ENCODE measurements at places on chromosomes 12 and 14. TPM values are rescaled to one million over a fixed set of nuclear protein-coding genes. Genes with fewer than 3 reads are reported as not detected.

The DIO3 gene
- 0.47 TPM for total RNA-seq

The SETD3 gene
- total RNA-seq, result 67.7 TPM

The OR6C70 gene
- total RNA-seq, result not detected

The OR6C2 gene
- total RNA-seq, result 1.2 TPM

The ZFC3H1 gene
- total RNA-seq, result 72.1 TPM

The CD9 gene
- 427 TPM for total RNA-seq

The VRTN gene
- total RNA-seq, result not detected

The TCHP gene
- total RNA-seq, result 20.8 TPM

The SLC25A47 gene
- total RNA-seq, result not detected

The CLEC4D gene
- not detected for total RNA-seq

The LBHD2 gene
- not detected for total RNA-seq

DNA sequence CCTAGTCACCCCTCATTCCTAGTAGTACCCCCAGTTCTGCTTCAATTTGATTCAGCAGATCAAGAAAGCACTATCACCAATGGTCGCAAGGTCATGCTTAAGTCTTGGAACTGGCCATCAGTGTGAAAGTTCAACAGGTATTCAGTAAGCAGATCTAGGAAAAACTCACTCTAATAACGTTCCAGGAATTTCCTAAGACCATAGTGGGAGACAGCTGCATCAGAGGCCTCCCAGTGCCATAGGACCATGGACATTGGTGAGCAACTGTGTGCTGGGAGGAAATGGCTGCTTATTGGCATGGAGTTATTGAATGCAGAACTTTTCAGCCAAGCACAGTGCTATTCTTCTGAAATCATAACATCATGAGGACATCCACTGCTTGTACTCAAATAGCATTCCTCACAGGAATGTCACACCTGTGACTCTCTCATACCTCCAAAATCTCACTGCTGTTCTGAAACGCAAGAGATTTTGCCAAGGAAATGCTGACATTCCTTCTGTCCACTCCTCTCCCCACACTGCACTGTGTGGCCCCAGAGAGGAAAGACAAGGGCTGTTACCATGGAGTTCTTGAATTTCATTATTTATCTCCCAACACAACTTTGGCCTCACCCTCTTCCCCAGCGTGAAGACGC lies 30.9 kb upstream of the MDM2 start:
- no peak for DNase-seq

GRCh38 chr14:55141825-55142224 lies 12.8 kb downstream of the LGALS3 start:
- no peak for DNase-seq

GRCh38 chr12:29547864-29548263 lies 50.4 kb upstream of the OVCH1 start:
- no peak for DNase-seq

DNA sequence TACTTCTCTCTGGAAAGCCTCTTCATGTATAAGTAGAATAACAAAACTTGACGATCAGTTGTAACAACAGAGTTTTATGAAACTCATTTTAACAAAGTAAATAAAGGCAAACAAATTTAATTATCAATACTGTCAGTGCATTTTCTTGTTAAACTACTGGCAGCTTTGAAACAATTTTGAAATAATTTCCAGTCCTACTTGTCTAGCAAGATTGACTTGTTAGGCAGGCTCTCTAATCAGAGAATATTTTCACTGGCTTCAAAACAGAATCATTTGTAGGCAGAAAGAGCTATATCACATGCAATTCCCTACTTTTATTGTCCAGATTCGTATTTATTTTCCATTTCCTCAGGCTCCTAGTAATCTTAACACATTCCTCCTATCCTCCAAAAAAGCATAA lies 45.9 kb upstream of the SLC6A13 start:
- DNase-seq, result no peak

- DNase-seq, result no peak
Measured at GRCh38 chr12:43807386-43807785, 1.3 kb upstream of the TWF1 start.

DNA sequence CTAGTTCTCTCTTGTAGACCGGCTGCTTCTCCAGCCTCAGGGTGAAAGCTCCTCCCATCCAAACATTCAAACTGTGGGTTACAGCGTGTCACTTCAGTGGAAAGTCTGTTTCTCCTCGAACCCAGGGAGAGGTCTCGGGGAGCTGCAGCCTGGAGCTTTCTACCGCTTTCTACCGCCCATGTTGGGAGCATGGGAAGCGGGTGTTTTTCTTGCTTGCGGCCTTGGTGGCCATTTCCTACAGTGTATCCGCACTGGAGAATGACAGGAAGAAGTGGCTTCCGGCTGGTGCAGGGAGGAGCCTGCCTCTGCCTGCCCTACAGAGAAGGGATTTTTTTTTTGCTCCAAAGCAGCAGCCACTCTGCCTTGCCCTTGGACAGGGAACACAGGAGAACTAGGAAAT lies 21.2 kb downstream of the ZFP36L1 start:
- no peak for DNase-seq

DNA sequence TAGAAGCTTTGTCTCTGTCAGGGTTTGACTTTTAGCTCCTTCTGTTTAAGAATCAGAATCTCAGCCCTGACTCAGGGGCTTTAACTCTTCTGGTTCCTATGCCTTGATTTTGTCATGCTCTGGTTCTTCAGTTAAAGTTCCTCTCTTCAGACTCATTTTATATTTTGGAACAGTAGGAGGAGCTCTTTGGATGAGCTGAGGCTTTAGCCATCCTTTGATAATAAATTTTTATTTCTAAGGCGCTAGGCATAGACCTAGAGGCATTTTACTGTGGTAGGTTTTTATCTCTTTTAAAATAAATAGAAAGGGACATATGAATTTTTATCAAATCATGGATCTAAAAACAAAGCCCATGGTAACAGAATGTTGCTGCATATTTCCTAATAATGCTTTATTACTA lies 51.7 kb downstream of the ATP23 start:
- no peak for DNase-seq

- DNase-seq, result no peak
Measured at GRCh38 chr12:116459916-116460663, 99.1 kb upstream of the MAP1LC3B2 start.

DNA sequence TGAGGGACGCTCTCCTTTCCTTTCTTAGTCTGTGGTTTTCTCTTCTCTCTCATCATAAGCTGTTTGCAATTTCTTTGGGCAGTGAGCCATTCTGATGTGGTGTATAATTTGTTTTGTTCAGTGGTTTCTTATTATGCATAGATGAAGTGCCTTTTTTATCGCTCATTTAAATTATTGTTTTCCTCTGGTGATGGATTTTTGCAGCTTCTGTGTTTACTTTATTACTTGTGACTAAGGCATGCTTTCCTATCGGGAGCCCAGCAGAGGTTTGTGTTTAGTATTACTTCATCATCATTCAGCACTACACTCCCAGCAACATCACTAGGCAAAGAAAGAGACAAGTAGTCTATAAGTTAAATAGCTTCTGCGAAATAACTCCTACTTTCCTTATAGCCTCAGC lies 586.6 kb upstream of the NOVA1 start:
- no peak for DNase-seq

GRCh38 chr14:55893705-55894104 lies 224.5 kb upstream of the PELI2 start:
- no peak for DNase-seq

- no peak for DNase-seq
Measured at GRCh38 chr12:31524791-31525495, 66.0 kb downstream of the DENND5B start.

DNA sequence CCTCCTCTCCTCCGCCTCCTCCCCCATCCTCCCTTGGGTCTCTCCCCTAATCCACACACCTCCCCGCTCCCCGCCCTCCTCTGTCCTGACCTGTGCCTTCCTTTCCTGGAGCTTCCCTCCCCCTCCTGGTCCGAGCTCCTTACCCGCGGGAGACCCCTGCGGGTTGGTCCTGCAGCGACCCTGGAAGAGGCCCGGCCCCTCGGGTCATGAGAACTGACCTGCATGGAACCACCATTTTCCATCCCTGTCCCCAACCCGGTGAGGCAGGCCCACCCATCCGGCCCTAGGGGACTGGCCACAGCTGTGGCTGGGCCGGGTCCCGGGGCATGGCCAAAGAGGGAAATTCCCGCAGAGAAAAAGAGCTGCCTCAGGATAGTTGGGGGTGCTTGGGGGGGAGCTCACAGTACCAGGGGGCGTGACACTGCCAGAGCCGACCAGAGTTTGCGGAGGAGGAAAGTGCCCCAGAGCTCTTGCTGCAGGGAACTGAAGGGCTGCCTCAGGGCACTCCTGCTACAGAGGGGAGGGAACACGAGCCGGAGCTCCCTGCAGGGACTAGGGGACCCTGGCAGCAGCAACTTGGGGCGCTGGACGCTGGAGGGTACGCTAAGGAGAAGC lies 613 bp downstream of the ARHGEF40 start:
- peak; percentile 69 for DNase-seq

DNA sequence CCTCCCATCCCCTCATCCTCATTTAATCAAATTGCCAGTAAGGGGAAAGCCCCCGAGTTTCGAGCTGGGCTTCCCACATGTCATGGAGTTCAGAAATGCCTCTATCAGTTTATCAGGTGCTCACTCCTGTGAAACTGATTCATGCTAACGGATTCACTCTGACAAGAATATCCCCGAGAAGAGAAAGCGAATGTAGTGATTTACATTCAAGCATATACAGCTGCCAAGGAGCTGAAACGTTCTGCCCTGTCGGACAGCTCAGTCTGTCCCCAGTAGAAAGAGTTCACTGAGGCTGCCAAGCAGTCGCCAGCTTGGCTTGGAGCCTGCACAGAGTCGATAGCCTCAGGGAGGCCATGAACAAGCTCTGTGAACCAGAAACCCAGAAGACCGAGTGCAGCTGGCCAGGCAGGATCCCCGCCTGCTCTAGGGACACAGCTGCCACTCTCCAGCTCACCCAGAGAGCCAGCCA lies 88.4 kb downstream of the TMCC3 start:
- DNase-seq, result no peak

- DNase-seq, result no peak
Measured at GRCh38 chr12:109461049-109461845, 15.9 kb downstream of the KCTD10 start.

DNA sequence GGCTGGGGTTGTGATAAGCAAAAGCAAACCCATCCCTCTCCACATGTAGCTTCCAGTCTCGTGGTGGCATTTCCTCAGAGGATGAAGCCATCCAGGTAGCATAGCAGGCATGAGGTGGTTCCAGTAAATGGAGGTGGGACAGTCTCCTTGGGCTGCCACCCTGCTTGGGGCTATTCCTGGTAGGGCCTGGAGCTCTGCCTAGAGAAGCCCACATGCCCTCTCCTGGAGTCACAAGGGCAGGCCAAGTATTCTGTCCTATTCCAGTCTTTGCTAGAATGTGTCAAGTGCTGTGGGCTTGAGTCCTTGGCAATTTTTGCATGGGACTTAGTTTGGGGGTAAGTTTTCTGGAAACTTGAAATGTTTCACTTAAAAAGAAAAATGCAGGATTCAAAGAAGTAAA lies 469.9 kb downstream of the DPF3 start:
- DNase-seq, result no peak

DNA sequence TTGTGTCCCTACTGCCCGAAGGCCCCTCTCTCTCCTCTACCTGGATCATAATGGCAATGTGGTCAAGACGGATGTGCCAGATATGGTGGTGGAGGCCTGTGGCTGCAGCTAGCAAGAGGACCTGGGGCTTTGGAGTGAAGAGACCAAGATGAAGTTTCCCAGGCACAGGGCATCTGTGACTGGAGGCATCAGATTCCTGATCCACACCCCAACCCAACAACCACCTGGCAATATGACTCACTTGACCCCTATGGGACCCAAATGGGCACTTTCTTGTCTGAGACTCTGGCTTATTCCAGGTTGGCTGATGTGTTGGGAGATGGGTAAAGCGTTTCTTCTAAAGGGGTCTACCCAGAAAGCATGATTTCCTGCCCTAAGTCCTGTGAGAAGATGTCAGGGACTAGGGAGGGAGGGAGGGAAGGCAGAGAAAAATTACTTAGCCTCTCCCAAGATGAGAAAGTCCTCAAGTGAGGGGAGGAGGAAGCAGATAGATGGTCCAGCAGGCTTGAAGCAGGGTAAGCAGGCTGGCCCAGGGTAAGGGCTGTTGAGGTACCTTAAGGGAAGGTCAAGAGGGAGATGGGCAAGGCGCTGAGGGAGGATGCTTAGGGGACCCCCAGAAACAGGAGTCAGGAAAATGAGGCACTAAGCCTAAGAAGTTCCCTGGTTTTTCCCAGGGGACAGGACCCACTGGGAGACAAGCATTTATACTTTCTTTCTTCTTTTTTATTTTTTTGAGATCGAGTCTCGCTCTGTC lies 1.8 kb downstream of the INHBE start:
- DNase-seq, result no peak

GRCh38 chr14:90553921-90554336 lies 157.1 kb downstream of the CALM1 start:
- DNase-seq, result no peak

- DNase-seq, result no peak
Measured at GRCh38 chr12:107431942-107432341, 253.7 kb upstream of the PWP1 start.

- no peak for DNase-seq
Measured at GRCh38 chr14:70919774-70920173, 12.5 kb downstream of the PCNX1 start.
